ENCODE measurements at places on chromosomes 16 and 17.
A peak's percentile ranks its signal among the peaks of the same experiment; 100 is the strongest.

GRCh38 chr16:49556606-49557446 is 183.2 kb downstream of the C16orf78 start:
- DNase-seq = no peak

- peak; percentile 46 for DNase-seq
These were observed 6.8 kb upstream of the CYB5B start for GRCh38 chr16:69417520-69418199.

DNA sequence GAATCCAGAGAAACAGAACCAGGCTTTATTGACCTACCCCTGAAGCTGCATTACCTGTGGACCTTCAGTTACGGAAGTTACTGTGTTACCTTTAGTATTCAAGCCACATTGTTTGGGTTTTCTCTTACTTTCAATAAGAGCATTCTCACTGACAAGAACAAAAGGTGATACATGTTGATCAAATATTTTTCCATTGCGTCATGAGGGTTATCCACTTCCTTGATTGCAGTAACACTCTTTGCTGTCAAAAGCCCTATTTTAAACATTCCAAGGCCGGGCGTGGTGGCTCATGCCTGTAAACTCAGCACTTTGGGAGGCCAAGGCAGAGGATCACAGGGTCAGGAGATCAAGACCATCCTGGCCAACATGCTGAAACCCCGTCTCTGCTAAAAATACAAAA is 28.6 kb upstream of the PAFAH1B1 start:
- peak; percentile 3 for DNase-seq

DNA sequence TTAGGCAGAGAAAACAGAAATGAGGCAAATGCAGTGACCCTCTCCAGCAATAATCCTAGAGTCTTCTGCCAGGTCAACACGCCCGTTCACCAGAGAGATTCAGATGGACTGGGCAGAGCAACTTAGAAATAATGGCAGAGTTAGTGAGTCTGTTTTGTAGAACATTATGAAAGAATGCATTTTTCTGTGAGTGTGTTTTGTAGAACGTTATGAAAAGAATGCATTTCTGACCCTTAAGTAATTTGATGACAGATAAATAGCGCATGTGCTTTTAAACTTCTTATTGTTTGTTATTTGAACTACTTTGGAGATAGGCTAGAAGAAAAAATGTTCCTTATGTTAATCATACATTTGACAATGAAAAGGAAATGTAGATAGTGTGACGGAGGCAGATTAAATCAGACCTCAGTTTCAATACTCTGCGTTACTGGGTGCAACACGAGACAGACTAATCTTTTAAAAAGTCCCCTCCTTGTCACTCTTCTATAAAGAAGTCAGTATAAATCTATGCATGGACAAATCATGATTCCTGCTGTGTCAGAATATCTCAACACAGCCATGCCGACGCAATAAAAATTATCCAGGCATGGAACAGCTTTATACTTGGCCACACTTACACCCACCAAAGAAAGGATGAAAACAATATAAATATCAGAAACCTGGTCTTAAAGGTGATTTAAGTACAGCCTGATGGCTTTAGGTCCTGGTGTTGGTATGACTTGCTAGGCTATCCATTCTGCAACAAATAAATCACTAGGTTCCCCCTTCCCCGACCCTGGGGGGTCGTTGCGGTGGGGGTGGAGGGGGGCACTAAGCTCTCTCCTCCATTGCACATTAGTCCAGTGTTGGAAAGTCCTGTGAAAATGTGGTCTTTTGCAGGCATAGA is 47.8 kb downstream of the MARCHF10 start:
- DNase-seq = peak; percentile 91

GRCh38 chr16:11667824-11668622 is at the start of gene SNN:
SNN (plus strand) TSS chr16:11668455; CDS start chr16:11676060, 7,605 bp downstream.
- DNase-seq = peak; percentile 65

DNA sequence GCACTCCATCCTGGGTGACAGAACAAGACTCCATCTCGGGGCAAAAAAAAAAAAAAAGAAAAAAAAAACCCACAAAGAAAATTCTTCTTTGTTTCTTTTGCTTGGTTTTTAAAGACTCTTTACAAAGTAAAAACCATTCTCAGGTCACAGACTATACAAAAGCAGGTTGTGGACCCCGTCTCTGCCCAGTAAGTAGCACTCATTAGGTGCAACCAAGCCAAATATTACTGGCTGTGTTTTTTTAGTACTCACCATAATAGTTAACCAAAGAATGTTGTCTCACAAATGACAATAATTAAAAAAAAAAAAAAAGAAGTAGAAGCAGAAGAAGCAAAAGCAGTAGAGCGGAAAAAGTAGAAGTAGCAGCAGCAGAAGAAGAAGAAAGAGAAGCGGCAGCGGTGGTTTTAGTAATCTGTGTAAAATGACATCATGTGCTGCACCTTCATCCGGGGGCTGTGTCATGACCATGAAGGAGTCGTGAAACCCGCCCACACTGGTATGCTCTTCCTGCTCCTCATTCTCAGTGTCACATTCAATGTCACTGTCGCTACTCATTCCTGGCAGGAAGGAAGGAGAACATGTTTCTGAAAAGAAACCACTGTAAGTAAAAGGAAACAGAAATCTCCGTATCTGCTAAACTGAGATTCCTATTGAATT is 105.4 kb downstream of the TRIM37 start:
- peak; percentile 69 for DNase-seq

- DNase-seq = no peak
These were observed 27.8 kb downstream of the KNOP1 start for GRCh38 chr16:19690196-19690595.

DNA sequence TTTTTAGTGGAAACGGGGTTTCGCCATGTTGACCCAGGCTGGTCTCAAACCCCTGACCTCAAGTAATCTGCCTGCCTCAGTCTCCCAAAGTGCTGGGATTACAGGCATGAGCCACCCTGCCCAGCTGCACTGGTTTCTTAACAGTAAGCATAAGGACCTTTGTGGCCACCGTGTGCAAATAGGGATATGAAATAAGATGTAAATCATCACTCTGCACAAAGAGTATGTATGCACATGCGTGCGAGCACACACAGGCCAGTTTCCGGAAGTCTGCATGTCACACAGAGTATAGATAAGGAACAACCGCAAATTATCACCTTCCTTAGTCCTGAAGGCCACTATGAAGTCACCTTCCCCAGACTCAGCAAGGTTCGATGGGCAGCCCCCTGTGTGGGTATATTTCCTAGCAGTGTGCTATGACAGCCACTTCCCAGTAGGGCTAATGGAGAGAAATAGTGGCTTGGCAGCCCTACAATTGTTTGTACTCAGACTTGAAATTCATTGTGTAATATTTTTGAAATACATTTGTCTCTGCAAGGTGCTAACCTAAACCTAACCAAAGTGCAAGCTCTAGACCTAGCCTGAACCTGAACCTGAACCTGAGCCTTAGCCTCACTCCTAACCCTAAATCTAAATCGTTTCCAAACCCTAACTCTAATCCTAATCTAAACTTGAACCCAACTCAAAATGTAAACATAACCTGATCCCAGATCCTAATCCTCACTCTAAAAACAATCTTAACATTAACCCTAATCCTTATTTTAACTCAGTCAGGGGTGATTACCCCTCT is 48.4 kb upstream of the SKAP1 start:
- peak; percentile 45 for DNase-seq

GRCh38 chr16:66346221-66346620 is 20.3 kb upstream of the CDH5 start:
- DNase-seq = no peak

GRCh38 chr16:19722981-19723380 is 4.9 kb downstream of the IQCK start:
- no peak for DNase-seq

GRCh38 chr16:46843898-46844642 is 13.1 kb upstream of the C16orf87 start:
- DNase-seq = no peak
